ENCODE measurements at places on chromosomes 1 and 21.

DNA sequence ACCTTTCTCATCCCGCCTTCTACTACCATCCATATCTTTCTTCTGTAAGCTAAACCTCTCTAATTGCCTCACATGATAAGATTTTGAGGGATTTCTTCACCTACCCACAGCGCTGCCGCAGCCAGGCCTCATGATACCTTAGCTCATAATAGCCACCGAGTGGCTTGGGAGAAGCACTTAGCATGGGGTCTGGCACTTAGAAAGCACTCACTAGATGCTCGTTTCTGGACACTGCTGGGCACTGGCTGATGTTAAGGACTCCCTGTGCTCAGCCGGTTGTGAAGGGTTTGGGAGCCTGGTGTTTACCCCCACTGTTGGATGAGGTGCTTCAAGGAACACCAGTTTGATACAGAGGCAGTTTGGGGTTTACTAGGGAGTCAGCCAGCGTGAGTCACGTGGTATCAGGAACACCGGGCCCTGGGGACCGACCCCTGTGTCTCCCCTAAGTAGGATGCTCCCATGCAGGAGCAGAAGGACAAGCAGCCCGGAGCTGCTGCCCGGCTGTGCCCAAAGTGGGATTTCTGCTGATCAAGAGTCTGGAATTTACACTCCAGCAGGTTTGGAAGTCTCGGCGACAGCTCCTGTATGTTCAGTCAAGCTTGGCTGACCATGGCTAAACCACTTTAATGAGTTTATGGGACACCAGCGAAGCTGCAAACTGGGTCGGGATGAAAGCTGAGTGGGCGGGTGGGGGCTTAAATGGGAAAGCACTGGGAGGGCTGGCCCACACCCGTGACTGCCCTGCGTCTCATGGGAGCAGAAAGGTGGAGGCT lies 63.3 kb downstream of the GALNT2 start:
- DNase-seq = no peak

DNA sequence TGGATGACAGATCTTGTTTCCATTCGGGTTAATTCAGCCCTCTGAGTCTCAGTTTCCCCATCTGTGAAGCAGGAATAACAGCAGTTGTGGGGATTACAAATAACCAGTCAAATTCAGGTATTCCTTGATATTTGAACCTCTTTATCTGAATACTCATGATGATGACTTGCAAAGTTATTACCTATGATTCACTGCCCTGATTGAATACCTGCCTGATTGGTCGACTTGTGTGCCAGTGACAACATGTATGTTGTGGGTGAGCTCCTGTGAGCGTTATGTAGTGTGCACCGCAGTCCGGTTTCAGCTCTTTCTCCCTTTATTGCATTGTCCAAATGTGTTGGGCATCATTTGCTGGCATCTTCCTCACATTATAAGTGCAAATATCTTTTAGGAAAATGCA lies 9.5 kb upstream of the TMEM61 start:
- no peak for DNase-seq

DNA sequence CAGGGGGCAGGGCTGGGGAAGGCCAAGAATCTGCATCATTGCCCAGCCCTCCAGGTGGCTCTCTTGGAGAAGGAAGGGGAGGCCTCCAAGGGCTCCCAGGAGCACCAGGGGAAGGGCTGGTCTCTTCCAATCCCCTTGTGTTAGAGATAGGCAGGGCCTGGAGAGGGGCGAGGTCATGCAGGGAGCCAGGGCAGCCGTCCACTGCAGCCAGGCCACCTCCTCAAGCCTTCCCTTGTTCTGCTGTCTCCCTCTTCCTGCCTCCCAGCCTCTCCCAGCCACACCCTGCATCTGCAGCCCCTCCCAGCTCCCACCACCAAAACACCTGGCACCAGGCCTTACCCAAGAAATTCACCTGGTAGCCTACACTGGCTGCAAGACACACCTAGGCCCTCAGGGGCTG lies 105.3 kb upstream of the IFFO2 start:
- DNase-seq = no peak

DNA sequence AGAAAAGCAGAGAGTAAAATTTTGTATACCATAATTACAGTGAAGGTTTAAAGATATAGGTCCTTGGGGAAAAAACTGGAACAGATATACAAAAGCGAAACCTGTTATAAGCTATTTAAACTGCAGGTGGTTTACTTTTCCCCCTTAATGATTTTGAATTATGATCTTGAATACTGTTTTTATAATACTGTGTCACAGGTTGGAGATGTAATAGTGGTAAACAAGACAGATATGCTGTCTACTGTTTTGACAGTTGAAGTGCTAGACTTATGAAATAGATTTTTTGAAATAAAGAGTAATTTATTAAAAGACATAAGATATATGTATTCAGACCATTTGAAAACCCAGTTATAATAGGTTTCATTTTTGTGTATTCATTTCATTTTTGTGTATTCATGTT lies 129.4 kb downstream of the CD247 start:
- DNase-seq = no peak

DNA sequence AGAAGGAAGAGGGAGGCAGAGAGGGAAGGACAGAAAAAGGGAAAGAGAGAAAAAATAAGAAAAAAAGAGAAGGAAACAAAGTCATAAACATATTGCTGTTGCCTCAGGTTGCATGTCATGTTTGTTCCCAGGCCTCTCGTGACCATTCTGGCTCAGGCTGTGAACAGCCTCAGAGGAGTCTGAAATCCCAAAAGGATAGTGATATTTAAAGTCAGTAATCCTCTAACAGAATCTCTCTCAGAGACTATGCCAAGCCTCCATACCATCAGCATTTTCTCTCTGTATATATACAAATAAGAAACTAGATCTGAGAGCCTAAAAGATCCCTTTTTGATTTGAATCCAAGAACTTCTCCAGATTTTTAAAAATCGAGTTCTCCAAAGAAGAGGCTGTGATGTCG lies 35.2 kb downstream of the GORAB start:
- DNase-seq = no peak

GRCh38 chr1:41354956-41355355 lies 6.3 kb upstream of the FOXO6 start:
- DNase-seq = no peak

GRCh38 chr1:116931016-116931918 lies 21.6 kb downstream of the PTGFRN start:
- DNase-seq = no peak

- no peak for DNase-seq
Observed at GRCh38 chr1:30820299-30820698, 62.7 kb upstream of the LAPTM5 start.

GRCh38 chr1:3051270-3052268 lies 17.4 kb upstream of the PRDM16 start:
- no peak for DNase-seq

- DNase-seq = peak; percentile 89
Observed at GRCh38 chr1:36327421-36328087, 4.1 kb upstream of the EVA1B start.

- DNase-seq = peak; percentile 100
Observed at GRCh38 chr1:1435106-1435903, at the start of gene VWA1. TSS of gene VWA1 (plus strand) at chr1:1435690. CDS start at chr1:1435749, 59 bp downstream.

- DNase-seq = no peak
Observed at GRCh38 chr1:53430779-53431178, 28.4 kb upstream of the DMRTB1 start.

DNA sequence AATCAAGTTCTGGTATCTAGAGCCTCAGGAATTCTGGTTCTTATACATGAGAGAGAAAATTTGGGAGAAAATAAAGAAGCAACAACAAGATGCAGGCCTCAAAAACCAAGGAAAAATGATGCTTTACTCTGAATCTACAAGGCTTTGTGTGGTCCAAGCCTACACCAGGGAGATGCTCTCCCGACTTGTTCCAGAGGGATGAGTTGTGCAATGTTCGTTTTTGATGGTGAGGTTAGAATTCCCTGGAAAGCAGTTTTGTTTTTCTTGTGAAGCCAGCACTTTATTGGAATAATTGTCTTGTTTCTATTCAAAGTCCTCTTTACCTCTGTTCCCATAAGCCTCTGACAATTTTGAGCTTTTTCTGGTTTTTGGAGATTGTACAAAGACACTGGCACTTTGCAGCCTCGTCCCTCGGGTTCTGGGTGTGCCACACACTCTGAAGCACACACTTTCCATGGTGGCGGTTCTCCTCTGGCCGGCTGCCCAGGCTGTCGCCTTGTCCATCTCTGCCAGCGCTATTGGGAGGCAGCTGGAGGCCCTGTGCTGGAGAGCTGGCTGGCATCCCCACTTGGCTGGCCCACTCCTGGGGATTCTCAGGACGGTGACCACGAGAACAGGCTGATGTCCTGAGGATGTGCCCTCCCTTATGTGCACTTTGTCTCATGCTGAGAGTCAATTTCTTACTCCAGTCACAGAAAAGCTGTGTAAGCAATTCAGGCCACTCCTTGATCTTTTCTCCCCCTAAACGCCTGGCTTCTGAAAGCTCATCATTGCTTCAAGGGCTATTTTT lies 70.2 kb downstream of the EDEM3 start:
- DNase-seq = peak; percentile 74

DNA sequence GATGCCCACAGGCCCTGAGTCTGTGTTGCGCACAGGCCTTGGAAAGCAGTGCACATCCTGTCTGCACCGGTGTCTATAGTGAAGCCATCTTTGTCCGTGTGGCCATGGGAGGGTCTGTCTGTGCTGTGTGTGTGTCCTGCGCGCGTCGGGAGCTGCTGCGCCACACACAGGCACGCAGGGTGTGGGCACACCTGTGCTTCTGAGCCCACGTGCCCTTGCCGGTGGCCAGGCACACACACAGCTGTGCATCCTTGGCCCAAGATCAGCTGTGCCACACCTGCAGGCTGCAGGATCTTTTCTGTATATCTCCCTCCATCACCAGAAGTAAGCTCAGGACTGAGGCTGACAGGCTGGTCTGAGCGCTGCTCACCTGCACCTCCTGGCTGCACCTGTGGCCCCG lies 3.2 kb upstream of the SAMD11 start:
- no peak for DNase-seq

DNA sequence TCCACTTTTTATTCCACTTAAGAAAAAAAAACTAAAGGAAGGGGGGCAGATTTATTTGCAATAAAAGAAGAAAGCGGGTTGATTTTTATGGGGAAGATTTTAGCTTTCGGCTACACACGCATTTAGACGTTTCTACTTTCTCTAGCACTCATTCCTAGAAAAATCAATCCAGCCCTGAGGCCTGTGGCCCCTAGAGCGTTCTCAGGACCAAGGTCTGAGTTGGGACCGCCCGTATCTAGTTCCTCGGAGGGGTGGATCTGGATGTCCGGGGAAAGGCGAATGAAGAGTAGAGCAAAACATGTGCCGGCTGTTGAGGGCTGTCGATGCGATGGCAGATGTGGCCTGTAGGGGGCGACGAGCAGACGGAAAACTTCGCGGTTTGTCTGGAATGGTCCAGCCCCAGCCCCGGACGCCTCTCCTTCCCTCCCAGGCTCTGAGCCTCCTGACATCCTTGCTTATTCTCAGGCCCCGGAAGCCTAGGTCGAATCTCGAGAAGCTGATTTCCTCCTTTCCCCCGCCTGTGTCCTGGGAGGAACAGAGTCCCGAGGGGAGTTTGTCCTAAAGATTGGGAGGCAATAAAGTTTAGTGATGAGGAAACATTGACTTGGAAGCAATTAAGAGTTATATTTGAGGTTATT lies 5.2 kb downstream of the FOXD3 start:
- DNase-seq = peak; percentile 98
